BJ (cell line): ENCODE measurements at places on chromosomes 5 and 9.

DNA sequence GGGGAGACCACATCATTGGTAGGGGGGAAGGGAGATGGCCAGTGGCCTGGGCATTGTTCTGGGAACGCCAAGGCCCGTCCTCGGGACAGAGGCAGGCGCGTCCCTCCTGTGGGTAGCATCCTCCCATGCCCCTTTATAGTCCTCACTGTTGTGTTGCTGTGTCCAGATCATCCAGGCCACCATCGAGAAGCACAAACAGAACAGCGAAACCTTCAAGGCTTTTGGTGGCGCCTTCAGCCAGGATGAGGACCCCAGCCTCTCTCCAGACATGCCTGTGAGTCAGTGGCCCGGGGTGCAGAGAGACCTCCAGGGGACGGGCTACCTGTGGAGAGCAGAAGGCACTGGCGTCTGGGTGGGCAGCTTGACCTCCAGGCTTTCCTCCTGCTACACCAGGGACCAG lies 38.4 kb upstream of the SUSD3 start:
- DNase-seq, result no peak

GRCh38 chr5:176543428-176544182 lies 5.5 kb upstream of the CDHR2 start:
- no peak for DNase-seq

DNA sequence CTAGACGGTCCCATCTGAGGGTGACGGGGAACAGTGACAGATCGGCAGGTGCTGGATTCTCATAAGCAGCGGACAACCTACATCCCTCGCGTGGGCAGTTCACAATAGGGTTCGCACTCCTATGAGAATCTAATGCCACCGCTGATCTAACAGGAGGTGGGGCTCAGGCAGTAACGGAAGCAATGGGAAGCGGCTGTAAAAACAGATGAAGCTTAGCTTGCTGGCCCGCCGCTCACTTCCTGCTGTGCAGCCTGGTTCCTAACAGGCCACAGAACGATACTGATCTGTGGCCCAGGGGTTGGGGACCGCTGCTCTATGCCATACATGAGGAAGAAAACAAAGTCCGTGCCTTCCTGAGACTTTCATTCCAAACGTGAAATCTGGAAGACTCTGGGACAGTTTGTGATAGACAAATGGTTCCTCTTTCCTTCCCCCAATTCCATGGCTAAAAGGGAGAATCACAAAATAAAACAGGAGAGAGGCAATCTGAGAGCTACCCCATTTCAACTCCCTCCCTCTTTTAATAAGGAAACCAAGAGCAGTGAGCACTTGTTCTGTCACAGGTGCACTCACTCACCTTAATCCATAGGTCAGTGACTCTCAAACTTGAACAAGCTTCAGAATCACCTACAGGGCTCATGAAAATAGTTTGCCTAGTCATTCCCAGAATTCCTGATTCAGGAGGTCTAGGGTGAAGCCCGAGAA lies 12.1 kb downstream of the PDCL start:
- no peak for DNase-seq

- DNase-seq, result no peak
These were observed 17.0 kb downstream of the CDK5RAP2 start for GRCh38 chr9:120562861-120563443.

DNA sequence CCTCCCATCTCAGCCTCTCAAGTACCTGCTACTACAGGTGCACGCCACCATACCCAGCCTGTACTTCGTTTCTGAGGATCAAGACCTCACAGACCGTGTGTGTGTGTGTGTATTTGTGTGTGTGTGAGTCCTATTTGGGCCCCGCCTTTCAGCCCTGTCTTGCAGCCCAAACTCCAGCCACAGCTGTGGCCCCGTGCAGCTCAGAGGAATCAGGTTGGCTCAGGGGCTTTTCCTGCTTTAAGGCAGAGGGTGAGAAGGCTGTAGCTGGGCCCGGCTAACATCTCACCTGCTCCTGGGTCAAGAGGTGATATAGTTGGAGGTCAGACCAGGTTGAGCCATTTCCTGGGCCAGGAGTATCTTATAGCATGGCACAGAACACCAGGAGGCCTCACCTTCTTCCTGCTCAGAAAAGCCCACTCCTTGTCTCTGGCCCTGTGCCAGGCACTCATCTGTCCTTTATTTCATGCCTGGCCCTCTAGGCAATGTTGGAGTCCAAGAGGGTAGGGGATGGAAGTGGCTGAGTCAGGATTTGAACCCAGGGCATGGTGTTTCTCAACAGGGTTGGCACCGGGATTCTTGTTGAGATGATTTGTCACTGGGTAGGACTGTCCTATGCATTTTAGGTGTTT lies 1.6 kb upstream of the PHYKPL start:
- DNase-seq, result no peak
